ENCODE measurements at places on chromosomes 13 and 19. TPM values are rescaled to one million over a fixed set of nuclear protein-coding genes. Genes with fewer than 3 reads are reported as not detected.

GRCh38 chr19:35720163-35720524 lies 2.3 kb downstream of the KMT2B start:
- DNase-seq: no peak

DNA sequence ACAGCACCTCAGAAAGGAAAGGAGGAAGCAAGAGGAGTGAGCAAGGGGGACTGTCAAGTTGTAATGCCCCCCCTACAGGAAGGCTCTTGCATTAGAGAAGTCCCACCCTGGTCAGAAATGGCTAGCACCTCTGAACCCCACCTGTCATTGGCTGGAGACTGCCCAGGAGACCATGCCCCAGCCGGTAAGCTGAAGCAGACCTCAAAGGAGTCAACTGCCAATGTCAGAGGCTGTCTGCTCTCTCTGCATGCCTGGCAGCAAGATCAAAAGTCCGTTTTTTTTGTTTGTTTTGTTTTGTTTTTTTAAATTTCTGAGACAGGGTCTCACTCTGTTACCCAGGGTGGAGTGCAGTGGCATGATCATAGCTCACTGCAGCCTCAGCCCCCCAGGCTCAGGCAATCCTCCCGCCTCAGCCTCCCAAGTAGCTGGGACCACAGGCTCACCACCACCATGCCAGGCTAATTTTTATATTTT lies 8.1 kb upstream of the BCL3 start:
- no peak for DNase-seq

GRCh38 chr19:16581145-16581970 lies 9.1 kb upstream of the SLC35E1 start:
- no peak for DNase-seq

Gene SYT5
- not detected for total RNA-seq

- no peak for DNase-seq
These were observed 4.9 kb downstream of the TEX29 start for GRCh38 chr13:111325146-111325890.

DNA sequence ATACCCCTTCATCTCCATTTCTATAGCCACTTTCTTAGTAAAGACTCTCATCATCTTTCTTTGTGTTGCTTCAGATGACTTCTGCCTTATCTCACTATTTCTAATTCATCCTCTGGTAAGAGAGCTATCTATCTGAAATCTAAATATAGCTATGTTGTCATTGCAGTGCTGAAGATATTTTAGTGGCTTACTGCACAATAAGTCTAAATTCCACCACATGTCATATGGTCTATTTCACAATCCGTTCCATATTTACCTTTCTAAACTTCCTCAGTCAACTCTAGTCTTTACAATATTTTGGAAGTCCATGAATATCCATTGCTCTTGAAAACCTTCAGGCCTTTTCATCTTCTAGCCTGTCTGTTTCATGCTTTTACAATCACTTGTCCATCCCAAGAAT lies 465.1 kb upstream of the SLC10A2 start:
- no peak for DNase-seq

DNA sequence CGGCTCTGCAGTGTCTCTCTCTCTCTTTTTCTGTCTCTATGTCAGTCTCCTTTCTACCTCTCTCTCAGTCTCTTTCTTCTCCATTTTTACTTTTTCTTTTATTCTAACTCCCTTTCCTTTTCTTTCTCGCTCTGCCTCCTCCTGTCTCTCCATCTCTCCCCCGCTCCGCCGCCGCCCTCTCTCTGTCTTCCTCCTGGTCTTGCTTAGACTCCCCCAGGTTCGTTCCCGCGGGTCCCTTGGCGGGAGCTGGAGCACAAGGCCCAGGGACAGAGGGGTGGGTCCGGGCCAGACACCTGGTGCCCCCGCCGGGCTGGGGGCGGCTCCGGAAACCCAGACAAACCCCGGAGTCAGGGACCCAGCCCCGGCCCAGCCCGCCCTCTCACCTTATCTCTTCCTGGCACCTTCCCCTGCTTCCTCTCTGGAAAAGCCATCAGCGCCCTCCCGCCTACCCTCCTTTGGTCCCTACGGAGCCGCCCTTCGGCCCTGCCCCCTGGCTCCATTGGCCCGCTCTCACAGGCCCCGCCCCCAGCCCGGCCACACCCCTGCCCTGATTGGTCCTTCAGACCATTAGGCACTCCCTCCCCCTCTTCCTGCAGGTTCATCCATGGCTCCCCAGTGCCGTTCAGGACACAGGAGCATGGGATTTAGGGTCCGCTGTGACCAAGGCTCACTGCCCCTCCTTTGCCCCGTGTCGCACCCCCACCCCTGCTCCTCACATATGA lies 15.4 kb upstream of the NOP53 start:
- DNase-seq: peak; percentile 78

DNA sequence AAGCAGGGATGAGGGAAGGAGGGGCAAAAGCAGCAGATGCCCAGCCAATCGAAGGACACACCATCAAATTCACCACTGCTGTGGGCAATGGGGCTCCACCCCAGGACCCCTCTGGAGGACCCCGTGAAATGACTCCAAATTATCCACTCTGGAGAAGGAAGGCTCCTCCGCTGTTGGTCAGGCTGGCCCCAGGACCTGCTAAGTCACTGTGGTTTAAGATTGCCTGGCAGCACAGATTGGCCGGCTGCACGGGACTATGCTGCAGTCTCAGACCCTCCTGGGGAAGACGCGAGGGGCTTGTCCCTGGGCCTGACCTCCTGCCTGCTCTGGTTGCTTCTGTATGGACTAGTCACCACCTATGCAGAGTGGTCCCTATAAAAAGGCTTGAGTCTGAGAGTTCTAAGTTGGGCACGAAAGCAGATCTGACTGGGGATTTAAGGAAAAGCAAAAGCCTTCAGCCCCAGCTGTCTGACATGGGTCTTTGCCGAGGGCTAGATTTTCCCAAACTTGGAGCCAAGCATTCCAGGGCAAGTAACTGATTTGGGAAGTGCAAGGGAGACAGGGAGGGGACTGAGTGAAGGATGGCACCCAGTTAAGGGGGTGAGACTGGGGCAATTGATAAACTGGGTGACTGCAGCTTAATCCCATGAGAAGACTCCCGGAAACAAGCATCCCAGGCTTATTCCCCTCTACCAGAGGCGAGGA lies 91.7 kb downstream of the TSHZ3 start:
- no peak for DNase-seq

DNA sequence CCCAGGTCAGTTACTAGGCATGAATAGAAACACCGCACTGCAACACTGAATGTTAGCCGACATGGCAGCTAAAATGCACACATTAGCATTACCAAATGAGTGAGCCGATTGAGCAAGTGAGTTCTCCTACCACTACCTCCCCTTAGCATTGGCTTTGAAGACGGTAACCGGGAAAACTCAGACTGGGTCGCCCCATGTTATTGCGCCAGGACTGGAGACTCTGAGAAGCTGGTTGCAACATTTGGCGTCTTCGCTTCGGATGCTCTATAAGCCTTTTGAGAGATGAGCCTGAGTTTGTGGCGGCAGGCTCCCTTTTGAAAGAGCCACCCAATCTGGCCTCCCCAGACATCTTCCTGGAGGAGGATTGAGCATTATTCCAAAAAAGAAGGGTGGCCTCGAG lies 68.5 kb upstream of the POMP start:
- no peak for DNase-seq

Gene SPRYD7
- 5.6 TPM for total RNA-seq

DNA sequence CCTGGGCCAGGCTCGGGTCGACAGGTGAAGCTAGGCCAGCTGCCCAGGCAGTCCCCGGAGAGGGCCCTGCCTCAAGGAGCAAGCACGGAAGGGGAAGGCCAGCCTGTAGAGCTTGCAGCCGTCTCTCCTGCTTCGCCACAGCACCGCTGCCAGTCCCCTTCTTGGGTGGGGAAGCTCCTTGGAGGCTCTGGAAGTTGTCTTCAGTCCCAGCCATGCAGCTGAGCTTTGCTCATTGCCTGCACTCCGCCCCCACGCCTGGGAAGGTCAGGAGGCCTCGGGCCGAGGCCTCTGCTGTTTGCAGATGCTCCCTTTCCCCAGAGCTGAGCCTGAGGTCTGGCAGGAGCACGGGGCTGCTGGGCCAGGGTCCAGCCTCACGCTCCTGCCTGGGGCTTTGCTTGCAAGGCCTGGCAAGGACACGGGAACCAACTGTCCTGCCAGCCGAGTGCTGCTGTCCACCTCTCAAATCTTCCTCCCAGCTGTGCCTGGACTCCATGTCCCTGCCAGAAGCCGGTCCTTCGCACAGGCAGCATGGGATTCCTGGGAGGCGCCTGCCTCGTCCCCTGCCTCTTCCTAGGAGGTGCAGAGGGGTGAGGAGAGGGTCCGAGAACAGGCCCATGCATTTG lies 13.3 kb downstream of the PLEKHF1 start:
- no peak for DNase-seq

Gene CEACAM7
- total RNA-seq: not detected

Gene TRIM28
- total RNA-seq: 526 TPM

Gene HSPB6
- 0.20 TPM for total RNA-seq

DNA sequence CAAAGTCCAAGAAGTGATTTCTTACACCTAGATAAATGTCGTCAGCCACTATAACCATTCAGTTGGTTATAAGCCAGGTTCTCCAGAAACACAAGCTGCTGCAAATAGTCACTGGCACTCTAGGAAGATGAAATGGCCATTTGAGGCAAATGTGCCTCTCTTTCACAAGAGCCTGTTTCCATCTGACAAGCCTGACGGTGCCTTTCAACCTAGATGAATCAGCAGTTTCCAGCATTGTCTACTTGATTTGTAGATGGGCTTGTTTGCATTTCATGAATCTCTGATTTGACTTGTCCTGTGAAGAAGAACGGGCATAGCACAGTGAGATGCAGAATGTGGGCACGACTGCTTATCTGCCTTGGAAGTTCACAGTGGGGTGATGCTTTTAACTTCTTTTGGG lies 327.2 kb downstream of the LMO7 start:
- DNase-seq: no peak

DNA sequence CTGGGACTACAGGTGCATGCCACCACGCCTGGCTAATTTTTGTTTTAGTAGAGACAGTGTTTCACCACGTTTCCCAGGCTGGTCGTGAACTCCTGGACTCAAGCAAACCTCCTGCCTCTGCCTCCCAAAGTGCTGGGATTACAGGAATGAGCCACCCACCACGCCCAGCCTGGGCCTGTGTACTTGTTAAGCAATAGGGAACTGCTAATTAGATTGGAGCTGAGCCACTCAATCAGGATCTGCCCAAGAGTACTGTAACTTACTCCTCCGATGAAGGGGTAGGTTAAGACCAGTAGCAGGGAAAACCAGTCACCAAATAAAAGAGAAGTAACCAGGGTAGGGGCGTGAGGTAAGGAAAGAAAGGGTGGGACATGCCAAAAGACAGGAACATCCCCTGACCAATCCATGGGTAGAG lies 2.3 kb downstream of the DDX39A start:
- no peak for DNase-seq

Gene SPACA7
- not detected for total RNA-seq

- DNase-seq: no peak
These were observed 2.7 kb upstream of the MPV17L2 start for GRCh38 chr19:18190278-18190677.

GRCh38 chr19:53037101-53038097 lies 7.1 kb upstream of the ERVV-2 start:
- peak; percentile 20 for DNase-seq
